ENCODE measurements at places on chromosomes 6 and 20.
A peak's percentile ranks its signal among the peaks of the same experiment; 100 is the strongest.

DNA sequence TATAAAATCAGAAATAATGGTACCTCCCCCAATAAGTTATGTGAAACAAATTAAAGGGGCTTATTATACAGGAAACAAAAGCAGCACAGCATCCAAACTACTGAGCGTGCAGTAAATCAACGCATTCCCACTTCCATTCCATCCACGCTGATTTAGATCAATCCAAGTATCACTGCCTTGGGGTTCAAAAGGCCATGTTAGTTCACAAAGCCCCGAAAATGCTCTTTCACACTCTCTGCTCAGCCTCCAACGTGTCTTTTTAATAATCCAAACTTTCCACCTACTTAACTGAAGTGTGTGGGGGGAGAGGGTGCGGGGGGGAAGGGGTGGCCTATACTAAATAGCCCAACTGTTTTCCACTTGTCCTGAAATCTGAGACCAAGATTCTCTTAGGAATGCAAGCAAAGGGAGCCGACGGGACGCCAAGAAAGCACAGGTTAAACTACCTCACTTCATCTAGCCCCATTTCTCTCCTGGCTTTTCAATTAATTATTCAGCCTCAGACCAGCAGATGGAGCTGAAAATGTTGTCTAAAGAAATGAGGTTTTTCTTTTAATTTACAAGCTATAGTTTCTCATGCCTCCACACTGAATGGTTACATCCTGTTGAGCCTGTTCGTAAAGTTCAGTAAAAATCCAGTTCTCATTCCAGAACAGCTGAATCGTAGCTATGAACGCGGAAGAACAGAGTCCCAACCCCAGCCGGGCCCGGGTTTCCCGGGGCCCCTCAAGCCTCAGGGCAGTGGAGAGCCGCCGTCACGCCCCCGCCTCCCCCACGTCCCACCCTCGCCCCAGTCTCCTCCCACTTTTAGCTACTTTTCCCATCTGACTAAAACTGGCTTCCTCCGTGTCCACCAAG is 1.0 kb upstream of the NXT1 start:
- DNase-seq = no peak

DNA sequence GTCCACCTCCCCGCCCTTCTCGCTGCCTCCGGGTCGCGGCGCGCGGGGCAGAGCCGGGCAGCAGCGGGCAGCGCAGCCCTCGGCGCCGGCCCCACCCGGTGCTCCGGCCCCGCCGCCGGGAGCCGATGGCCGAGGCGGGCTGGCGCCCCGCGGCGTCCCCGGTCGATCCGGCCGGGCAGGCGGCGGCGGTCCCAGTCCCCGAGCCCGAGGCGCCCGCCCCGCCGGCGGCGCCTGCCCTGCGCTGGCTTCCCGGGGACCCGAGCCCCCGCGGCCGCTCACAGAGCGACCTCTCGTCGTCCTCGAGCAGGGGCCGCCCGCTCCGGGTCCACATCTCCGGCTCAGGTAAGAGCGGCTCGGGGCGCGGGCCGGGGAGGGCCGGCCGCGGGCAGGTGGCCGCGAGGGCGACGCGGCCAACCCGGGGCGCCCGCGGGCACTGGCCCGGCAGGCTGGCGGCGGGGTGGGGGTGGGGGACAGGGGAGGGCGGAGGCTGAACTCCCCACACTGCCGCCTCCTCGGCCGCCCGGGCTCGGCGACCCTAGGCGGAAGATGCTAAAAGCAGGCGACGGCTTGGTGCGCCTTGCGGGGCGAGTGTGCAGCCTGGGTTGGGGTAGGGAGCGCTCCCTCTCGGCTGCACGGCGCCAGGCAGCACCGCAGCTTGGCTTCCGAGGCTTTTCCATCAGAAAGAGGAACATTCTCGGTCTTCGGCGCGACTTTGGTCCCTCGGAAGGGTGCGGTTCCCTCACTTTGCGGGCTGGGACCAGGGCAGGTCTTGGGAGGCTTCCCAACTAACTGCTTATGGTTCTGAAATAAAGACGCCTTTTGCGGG is 25.6 kb upstream of the FUCA2 start:
- peak; percentile 46 for DNase-seq

DNA sequence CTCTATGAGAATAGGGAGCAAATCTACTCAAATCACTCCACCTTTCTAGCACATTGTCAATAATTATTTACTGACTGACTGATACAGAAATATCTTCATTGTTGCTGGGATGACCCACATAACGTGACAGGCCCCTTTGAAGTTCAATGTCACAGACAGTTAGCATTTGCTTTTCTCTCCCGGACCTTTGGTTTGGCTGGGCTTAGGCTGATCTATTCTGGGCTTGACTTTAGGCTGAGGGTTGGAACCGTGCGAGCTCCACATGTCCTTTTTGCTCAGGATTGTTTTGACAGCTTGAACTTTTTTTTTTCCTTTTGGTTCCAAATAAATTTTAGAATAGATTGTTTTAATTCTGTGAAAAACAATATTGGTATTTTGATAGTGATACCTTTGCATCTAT is 12.0 kb downstream of the ULBP3 start:
- DNase-seq = no peak

DNA sequence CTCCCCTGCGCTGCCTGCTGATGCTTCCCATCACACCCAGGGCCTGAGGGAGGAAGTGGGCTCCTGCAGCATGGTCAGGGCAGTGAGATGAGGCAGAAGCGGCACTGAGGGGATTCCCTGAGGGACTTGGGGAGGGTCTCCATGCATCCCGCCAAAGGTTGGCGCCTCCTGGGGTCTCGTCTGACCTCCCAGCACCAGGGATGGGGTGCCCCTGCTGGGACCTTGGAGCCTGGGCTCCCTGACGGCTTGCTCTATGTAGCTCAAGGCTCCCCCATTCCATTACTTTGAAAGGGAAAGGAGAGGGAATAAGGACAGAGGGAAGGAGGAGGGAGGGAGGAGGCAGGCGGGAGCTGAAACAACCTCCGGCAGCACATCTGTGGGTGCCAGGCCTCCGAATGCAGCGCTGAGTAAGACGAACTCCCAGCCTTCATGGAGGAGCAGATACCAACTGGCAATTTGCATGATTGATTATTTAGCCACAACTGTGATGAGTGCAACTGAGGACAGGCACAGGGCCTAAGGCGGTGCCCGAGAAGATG is 259.3 kb downstream of the ERMARD start:
- DNase-seq = no peak

DNA sequence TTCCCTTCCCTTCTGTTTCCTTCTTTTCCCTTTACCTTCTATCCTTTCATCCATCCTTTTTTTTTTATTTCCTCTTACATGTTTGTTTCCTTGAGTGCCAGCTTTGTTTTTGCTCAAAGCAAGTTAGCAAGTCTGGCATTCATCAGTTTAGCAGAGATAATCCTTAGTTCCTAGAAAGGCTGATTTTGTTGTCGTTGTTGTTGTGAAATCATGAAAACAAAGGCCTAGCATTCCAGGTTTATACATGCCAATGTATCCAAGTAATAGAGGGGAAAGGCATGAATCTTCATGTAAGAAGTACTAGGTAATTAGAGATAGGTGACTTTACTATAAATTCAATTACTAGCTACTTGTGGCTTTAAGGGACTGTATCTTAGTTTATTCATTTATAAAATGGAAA is 45.9 kb downstream of the TFAP2B start:
- DNase-seq = no peak

- DNase-seq = no peak
Measured at GRCh38 chr6:26115226-26115625, 28.0 kb downstream of the HFE start.

GRCh38 chr6:24566020-24566767 is 71.4 kb downstream of the ALDH5A1 start:
- no peak for DNase-seq

DNA sequence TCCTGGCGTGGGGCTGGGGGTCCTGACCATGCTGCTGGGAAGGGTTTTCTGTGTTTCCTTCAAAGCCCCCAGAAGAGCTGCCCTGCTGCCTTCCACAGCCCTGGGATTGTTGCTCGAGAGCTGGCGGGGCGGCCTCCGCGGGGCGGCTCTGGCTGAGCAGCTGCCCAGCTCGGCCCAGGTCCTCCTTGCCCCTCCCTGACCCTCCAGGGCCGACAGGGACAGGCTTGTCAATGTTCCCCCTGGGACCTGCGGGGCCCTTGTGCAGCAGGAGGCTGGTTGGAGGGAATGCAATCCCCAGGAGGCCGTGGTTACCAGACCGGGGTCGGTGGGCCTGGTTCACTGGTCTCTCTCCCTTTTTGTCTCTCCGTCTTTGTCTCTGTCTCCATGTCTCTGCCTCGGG is 19.9 kb downstream of the GATA5 start:
- DNase-seq = no peak

GRCh38 chr6:50843842-50844241 is 25.2 kb downstream of the TFAP2B start:
- DNase-seq = no peak

DNA sequence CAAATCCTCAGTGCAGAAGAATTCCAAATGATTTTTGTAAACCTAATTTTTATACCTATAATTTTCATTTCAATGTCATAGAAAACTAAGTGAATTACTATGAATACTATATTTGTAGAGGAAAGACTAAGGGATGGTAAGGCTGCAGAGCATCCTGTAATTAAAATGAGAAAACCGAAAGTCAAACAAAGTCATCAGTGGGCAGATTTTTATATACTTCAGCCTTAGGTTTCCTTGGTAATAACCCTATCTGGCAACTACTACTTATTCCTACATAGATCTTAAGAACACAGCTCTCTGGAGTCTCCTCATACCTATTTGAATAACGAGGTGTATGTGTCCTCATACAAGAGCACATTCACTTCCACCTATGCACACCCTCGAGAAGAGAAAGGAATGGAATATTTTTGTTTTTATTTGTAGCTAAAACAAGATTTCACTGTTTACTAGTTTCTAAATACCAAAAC is 117.9 kb upstream of the SGK1 start:
- no peak for DNase-seq

GRCh38 chr20:57464642-57465211 is 60.2 kb downstream of the CTCFL start:
- DNase-seq = no peak

DNA sequence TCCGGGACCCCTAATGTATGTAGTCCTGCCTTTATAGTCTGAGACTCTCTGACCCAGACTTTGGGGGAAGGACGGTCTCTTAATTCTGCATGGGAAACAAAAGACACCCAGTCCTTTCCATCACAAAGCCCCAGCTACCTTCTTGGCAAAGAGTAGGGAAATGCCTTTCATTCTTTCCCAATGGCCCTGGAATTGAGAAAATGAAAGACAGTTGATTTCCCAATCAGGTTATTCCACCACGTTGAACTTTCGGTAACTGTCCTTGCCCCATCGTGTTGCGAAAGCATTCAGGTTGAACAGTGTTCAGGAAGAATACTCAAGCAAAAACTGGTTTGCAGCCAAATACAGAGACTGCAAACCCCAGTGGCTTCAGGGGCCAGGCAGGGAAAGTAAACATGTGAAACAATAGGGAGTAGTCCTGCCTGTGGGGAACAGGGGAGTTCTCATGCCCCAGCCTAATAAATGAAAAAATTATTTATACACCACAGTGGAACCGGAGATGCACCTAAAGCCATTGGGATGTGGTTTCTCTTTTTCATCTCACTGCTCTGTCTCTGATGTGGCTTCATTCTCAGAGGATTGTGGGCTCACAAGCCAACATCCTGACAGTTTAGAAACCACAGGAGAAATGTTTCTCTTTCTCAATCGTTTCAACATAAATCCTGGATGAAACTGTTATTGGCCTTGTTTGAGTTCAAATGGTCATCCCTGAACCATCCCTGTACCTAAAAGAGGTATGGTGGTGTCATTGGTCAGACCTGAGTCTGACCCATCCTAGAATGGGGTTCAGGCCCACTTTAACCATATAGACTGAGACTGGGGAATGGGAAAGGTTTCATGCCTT is 44.2 kb upstream of the SLC9A8 start:
- DNase-seq = peak; percentile 48

- peak; percentile 27 for DNase-seq
Measured at GRCh38 chr6:134774201-134774638, 175.7 kb downstream of the ALDH8A1 start.

DNA sequence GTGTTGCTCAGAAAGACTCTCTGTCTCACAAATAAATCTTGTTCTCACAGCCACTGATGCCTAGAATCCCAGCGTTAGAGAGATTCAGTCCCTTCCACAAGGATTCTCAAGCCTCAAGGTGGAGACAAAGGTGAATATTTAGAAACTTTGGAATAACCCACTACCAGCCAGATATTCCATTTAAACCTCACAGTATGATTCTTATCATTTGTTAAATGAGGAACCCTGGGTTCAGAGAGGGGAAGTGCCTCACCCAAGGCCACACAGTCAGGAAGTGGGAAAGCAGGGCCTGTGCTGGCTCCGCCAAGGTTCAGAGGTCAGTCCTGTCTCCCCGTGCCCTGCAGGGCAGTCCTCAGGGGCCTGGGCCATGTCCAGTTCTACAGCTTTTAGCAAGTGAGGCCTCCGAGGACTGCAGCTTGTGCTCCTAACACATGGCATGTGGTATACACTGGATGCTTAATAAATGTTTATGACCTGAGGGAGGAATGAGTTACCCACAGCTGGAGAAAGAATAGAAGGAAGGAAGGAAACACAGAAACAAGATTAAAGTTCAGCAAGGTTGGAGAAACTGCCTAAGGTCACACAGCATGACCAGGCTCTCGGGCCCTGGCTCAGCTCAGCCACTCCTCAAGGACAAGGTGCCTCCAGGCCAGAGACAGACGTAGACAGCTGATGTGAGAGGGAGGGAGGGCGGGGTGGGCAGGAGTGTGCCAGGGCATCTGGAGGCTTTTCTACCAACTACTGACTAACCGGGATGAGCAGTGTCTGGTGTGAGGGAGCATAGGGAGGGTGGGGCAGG is 3.9 kb upstream of the TGM2 start:
- peak; percentile 55 for DNase-seq

DNA sequence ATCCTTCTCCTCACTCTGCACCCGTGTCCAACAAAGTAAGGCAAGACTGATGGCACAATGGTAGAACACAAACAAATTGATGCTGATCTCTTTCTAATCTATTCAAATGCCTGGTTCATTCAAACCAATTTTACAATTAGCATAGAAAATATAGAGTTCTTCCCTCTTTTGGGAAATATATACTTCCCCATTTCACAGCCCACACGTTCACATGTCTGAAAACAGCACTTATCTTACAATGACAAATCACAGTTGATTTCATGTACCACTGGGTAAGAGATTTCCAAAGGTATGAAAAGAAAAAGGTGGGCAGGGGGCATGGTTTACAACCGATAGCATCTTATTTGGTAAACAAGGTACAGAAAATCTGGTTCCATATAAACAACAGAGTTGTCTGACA is 137.6 kb downstream of the RNGTT start:
- DNase-seq = no peak

DNA sequence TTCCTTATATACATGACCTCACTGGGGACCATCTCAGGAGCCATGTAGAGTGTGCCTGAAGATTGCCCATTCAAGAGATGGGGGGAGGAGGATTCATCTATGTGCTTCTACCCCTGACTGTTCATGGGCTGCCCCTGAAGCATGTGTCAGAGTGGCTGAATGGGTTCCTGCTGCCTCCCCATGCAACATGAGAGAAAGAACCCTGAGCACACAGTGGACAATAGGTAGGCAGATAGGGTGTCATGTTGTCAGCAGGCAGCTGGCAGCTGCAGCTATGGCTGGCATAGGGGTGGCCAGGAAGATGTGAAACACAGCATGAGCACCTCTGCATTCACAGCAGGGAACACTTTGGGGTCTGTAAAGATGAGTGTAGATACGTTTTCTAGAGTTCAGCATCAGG is 208.4 kb upstream of the CNR1 start:
- DNase-seq = no peak

Data from RCC 7860 (cell line).